Hypothalamus (tissue), 51 donors: ENCODE measurements at places on chromosomes 5 and 9.

GRCh38 chr5:158801893-158802292 is 297.8 kb downstream of the EBF1 start:
- no peak for DNase-seq

- no peak for DNase-seq
Measured at GRCh38 chr5:174807471-174807870, 83.1 kb downstream of the MSX2 start.

DNA sequence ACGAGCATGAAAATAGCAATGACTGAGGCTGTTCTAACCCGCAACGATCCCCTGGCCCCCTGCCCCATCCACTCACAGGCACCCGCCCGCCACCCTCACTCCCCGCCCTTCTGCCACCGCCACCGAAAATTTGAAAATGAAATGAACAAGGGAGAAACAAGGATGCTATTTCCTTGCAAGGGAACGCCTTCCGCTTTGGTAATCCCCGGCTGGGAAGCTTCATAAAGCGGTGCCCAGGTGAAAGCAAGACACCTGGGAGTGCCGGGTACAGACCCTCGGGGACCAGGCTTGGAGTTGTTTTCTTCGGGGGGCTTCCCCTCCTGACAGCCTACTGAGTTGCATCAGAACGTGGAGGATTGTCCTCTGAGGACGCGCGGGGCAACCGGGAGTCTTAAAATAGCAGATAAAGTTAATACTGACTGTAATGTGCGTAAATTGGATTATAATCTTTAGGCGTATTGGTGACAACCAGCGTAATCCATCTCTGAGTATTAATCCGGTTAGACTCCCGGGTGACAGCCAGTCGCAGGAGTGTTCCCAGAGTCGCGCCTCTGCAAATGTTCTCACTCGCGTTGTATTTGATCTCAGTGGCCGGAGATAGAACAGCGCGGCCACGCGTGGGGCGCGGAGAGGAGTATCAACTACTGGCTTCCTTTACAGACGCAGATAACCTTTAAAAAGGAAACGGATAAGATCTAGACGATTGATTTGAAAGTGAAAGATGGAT is 885 bp upstream of the MLLT3 start:
- no peak for DNase-seq

DNA sequence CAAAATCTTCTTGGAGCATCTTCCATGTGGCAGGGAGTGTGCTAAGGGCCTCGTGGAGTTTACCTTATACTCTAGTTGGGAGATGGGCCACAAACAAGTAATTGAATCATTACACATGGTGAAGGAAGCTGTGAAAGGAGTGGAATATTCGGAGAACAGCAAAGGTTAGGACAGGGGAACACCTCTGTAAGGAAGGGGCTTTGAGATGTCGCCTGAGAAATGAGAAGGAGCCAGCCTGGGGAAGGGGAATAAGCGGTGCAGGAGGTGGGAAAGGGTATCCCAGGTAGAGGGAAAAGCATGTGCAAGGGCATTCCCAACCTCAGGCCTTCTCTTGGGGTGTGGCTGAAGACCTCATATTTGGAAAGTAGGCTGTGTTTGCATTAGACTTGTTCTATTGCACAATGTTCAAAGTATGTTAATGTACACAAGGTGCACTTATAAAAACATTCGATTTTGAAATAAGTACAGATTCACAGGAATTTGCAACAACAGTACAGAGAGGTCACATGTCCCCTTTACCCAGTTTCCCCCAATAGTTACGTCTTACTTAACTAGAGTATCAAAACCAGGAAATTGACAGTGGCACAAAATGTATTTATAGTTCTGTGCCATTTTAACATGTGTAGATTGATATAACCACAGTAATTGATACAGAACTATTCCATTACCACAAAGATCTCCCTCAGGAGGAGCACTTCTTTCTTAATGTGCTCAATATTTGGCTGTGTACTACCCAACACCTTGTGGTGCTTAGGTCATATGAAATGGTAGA is 2.4 kb upstream of the STOM start:
- DNase-seq, result no peak

DNA sequence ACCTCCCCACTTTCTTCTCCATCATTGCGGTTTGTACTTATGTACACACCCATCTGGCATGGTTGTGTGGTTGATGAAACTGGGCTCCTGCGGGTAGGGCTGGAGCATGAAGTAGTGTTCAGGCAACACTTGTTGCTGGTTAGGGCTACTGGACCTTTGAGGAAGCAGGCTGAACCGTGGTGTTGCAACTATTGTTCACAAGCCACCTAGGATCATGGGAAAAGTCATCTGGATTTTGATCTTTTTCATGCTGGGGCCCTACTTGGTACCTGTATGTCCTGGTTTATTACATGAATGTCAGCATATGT is 40.1 kb upstream of the TIFAB start:
- DNase-seq, result no peak
